ENCODE measurements at places on chromosomes 5 and 9.

DNA sequence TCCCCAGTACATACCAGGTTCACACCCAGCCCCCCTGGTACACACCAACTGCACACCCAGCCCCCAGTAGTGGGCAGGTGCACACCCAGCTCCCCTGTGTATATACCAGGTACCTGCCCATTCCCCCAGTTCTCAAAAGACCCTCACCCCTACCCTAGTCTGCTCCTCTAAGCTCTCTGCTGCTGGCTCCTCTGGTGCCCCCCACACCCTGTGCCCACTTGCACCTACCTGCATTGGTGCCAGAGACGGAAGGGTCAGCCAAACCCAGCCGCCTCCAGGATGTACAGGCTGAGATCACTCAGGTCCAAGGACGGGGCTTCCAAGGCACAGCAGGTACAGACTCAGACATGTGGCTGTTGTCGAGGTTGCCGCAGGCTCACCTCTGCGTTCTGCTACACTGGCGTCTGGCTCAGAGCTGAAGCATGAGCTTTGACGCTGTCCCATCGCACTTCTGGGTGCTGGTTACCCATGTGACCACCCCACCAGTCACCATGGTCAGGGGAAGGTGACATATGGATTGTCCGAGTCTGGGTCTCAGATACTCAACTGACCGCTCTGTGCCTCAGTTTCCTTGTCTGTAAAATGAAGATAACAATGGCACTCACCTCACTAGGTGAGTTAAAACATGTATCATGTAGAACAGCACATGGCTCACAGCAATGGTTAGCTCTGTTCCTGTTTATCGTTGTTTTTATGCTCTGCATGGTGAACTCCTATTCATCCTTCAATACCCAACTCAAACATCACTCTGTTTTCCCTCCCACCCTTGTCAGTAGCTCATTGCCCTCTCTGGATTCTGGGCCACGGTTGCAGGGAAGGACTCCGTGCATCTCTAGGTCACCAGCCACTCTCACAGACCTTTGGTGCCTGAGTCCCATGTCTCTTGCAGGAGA lies 45.3 kb upstream of the SUSD3 start:
- no peak for DNase-seq

DNA sequence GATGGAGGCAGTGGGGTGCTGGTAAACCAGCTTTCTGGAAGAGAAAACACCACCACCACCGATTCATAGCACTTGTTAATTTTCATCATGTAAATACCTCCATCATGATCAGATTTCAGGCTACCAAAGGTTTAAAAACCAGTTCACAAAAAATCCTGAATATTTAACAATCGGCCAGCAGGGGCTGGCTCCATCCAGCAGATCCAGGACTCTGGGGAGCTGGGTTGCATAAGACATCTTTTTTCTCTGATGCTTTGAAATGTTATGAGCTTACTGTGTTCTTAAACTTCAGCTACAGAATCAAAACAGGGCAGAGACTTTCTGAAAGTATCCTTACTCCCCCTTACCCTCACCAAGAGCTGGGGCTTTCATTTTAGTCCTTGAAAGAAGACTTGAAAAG lies 14.6 kb upstream of the RNF183 start:
- DNase-seq, result no peak

- DNase-seq, result no peak
Measured at GRCh38 chr5:150703762-150704161, 2.9 kb upstream of the RBM22 start.

DNA sequence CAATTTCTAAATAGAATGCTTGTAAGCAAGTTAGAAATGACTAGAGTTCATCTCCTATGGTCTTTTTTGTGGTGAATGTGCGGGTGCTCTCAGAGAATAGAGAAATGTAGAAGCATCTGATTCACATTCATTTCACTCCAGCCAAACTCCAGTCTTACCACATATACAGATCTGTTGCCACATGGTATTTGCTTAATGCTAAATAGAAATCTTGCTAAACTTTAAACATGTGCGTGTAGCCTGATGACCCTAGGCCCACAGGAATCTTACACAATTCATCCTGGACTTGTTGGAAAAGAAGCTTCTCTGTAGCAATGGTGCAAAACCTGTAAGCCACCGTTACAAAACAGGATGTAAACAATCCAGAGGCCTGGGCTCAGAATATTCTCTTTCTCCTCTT lies 135.2 kb downstream of the PCSK1 start:
- DNase-seq, result no peak

DNA sequence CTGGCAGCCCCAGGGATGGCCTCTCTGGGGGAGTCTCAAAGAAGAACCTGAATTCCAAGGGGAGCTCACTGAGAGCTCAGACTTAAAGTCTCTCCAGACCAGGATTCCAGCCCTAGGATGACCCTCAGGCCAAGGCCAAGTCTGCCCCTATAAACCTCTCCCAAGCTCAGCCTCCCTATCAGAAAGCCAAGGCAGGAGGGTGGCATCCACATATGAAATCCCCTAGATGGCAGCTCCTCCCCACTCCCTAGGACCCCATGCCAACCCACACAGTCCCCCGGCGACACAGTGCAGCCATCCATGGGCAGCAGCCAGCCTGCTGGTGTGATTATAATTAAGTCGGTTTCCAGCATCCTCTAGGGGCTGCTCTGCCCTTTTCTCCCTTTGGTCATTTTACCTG lies 269.9 kb downstream of the CDK5RAP2 start:
- DNase-seq, result no peak

DNA sequence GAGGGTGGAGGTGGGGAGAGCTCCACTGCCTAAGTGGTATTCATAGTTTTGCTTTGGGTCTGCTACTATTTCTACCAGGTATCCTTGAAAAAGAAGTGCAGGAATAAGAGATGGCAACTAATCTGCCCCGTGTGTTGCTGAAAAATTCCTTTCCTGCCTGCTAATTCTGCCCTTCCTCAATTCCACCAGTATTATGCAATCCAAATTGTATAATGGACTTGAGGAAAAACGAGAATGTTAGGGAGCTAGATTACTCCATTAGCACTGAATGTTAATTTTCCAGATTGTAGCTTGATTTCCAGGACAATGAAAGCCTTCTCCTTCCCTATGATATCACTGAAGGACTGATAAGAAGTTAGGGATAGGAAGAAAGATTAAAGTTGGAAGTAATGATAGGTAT lies 16.9 kb downstream of the ADAM19 start:
- DNase-seq, result no peak

DNA sequence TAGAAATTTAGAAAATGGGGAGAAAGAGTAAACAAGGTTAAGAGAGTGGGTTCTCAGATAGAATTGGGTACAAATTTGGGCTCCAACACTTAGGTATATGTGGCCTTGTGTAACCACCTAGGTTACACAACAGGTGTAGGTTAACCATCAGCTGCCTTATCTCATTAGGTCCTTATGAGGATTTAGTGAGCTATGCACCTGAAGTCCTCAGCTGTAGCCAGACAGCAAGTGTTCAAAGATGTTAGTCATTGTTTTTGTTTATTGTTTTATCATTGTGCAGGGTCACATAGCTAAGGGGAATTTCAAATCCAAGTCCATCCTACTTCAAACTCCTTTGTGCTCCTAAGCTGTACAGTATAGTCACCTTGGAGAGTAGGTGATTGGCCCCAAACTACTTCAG lies 970 bp upstream of the TRIM32 start:
- no peak for DNase-seq

DNA sequence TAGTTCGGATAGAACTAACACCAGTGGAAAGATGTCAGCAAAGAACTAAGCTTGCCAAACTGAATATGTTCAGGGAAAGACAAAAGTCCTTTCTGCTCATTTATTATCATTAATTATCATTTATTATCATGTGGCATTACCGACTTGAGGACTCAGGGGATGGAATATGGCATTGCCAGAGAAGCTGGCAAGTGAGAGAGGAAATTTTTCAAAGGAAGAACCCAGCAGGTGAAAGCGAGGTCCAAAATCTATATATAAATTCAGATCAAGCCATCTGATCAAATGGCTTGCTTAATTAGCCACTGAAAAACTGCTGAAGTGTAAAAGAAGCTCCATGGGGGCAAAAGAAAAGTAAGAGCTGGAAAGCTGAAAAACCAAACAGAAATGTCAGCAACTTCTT lies 1049.6 kb upstream of the SEMA6A start:
- no peak for DNase-seq

- DNase-seq, result no peak
Measured at GRCh38 chr9:96574931-96575351, 44.7 kb downstream of the CDC14B start.

DNA sequence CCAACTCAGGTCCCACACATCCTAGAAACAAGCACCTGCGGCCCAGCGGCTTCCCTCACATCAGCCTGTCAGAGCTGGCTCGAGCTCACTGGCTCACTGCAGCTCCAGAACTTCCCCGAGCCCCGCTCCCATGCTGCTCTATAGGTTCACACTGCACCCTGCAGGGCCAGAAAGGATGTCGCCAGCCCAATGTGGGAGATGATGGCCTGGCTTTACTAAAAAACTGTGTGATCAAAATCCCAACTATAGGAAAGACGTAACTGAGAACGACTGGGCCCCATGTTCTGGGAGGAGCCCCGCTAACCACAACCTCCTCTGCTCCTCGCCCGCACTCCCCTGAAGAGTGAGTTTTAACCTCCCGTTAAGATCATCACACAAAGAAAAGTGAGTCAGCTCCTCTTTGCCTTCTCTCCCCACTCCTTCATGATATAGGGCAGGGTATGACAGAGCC lies 4.6 kb downstream of the SURF4 start:
- peak; percentile 59 for DNase-seq

DNA sequence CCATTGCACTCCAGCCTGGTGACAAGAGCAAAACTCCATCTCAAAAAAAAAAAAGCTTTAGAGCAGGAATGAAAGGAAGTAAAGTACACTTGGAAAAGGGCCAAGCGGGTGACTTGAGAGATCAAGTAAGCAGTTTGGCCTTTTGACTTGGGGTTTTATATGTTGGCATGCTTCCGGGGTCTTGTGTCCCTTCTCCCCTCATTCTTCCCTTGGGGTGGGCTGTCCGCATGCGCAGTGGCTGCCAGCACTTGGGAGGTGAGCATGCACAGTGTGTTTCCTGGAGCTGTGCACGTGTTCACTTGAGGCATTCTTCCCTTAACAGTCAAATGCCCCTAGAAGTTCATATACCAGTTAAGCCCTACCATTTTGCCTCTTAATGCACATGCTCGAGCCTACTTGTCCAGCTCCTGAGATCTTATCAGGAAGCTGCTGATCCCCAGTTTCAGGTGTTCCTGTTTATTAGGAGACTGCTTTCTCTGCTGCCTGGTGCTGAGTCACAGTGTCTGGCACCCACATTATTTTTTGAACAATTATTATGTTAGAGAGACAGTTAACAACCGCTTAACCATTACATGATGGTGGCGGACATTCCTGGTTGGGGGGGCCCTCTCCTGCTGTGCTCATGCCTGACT lies 32.6 kb upstream of the PRRC2B start:
- peak; percentile 22 for DNase-seq

GRCh38 chr5:111254613-111255012 lies 30.4 kb downstream of the CAMK4 start:
- peak; percentile 65 for DNase-seq

DNA sequence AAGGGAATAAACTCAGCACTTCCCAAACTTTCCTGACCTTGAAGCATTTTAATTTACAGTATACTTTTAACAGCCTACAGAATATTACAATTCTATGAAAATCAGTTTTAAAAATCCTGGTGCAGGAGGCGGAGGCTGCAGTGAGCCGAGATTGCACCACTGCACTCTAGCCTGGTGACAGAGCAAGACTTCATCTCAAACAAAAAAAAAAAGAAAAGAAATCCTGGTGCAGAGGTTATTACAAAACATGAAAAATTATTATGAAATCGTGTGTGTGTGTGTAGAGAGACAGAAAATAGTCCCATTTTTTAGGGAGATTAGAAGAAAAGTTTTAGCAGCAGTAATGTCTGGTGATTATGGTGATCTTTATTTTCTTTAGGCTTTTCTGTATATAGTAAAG lies 26.9 kb downstream of the GOLPH3 start:
- DNase-seq, result no peak

Data from stimulated activated CD4-positive, alpha-beta T cell treated with anti-CD3 and anti-CD28 coated beads, Interleukin-12 subunit alpha, Interleukin-12 subunit beta, amount 100 ng/mL, for 24 hours (primary cell).